ENCODE measurements at places on chromosomes 13 and 19.

GRCh38 chr13:30872685-30873461 lies 33.2 kb upstream of the MEDAG start:
- DNase-seq: no peak

- no peak for DNase-seq
Measured at GRCh38 chr13:114212158-114212495, 22.6 kb upstream of the CDC16 start.

DNA sequence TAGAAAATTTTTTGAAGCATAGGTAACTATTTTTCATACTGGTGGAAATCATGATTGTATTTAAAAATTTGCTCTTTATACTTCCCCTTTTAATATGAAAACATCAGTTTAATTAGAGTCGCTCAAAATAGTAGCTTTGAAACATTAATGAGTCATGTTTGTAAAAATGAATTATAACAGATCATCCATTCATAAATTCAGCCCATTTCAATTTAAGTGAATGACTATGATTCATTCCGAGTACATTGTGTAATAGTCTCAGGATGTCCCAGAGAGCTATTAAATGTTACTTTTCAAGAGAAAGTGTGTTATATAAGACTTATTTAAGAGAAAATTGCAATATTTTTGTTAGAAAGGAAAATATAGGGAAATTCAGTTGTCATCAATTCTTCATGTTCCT lies 111.0 kb downstream of the FNDC3A start:
- no peak for DNase-seq

DNA sequence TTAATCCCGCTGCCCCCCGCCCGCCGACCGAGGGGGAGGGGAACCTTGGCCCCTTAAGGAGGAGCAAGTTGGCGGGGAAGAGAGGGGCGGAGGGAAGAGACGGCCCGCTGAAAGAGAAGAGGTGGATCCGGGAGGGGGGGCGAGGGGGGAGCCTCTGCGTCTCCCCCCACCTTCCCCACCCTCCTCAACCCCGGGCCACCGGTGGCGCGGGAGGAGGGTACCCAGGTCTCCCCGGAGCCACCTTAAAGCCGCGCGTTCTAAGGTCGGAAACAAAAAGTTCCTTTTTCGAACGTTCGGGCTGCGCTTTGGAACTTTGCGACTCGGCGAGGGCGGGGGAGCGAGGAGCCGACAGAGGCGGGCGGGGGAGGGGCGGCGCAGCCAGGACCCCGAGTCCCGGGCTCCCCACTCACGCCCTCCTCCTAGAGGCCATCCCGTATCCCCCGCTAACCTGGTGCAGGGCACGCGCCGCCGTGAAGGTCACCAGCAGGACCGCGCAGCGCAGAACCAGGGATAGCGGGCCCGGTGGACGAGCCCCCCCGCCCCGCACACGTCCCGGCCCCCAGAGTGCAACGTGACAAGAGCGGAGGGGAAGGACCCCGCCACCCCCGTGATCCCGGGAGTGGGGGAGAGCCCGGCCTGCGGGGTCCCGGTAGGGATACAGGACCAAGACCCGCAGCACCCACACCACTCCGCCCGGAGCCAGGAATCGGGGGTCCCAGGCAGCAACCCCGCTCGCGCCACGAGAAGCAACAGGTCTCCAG lies 659 bp downstream of the ERF start:
- peak; percentile 73 for DNase-seq

DNA sequence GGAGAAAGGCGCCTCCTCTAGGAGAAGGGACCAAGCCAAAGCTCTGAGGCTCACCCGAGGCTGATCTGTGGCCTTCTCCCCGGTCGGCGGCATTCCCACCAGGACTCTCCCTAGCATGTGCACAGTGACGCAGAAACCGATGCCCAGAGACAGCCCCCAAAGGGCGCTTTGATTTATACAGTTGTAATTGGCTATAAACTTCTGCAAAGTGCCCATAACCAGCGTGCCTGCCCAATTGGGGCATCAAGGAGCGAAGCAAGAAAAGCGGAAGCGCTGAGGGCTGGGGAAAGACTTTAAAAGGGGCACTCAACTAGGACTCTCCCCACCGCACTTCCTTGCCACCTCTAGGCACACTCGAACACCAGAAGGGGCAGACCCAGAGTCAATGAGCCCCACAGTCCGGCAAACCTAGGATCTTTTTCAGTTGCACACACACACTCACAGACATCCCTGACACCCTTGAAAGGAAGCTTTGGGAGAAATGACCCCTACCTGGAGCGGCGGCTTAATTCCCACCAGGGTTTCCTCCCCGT lies 1.8 kb downstream of the CDX2 start:
- no peak for DNase-seq

- DNase-seq: no peak
Measured at GRCh38 chr13:46934749-46935148, 37.9 kb upstream of the HTR2A start.

DNA sequence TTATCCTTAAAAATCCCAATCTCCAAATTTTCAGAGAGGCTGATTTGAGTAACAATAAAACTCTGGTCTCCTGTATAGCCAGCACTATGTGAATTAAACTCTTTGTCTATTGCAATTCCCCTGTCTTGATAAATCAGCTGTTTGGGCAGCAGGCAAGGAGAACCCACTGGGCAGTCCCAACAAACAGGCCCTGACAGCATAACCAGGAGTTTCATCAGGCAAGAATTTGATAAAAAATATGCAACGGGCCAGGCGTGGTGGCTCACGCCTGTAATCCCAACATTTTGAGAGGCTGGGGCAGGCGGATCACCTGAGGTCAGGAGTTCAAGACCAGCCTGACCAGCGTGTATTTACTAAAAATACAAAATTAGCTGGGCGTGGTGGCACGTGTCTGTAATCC lies 42.1 kb downstream of the STK24 start:
- DNase-seq: no peak

DNA sequence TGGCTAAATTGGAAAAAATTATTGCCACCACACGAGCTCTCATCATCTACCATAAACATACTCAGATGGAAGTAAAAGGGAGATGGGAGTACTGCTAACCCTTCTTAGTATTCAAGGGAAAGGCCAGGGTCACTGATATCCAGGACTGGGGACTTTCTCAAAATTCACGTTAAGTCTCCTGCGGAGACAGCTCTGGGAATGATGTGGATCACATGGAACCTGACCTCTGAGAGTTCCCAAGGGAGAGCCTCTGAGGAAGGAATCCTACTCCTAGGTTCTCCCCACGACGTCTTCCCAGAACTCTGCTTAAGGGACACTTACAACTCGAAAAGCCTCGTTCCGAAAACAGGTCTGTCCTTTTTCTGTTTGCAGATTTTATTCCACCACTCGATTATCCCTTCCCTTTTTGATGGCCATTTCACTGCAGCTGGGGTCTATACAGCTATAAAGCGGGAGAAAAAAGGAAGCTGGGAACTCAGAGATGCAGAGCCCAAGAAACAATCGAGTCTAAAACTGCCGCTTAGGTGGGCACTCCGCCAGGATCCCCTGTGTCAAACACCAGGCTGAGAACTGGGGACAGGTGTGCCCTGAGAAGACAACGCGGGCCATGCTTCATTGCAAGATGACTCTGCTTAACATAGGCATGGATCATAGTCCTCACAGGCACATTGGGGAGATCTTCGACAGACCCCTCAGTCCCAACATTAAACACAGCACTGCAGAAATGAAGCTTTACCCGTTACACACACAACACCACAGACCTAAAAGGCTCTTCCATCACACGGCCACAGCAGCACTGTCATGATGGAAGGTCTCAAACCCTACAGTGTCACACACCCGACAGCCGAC lies 823 bp upstream of the ZNF567 start:
- peak; percentile 40 for DNase-seq

DNA sequence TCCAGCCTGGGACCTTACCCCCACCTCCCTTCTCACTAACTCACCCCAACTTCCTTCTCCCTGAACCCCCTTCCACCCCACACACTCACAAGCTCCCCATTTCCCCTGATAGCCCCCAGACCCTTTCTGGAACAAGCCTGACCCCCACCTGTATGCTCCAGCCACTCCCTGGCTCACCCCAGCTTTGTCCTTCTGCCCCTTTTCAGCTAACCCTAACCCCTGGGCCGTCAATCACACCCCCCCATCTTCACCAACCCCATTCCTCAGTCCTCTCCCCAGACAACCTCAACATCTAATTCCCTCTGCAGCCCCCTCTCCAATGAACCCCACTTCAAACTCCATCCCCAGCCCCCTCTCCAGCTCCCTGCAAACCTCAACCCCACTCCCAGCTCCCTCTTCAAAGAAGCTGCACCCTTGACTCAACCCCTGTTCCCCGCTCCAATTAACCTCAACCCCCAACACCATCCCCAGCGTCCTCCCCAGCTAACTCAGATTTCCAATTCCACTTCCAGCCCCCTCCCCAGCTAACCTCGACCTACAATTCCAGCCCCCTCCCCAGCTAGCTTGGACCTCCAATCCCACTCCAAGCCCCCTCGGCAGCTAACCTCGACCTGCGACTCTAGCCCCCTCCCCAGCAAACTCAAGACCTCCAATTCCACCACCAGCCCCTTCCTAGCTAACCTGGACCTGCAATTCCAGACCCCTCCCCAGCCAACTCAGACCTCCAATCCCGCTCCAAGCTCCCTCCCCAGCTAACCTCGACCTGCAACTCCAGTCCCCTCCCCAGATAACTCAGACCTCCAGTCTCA lies 929 bp downstream of the GNG7 start:
- DNase-seq: no peak

DNA sequence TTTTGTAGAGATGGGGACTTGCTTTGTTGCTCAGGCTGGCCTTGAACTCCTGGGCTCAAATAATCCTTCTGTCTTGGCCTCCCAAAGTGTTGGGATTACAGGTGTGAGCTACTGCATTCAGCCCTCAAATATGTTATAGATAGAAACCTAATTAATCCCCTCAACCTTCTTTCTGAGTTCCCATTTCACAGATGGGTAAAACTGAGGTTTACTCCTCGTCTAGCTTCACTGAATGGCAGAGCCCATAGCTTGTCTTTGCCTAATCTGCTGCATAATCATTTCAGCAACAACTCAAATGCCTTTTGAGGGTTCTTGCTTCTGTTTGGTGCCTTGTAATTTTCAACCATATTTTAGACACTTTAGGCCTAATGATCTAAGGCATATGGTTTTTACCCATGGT lies 36.0 kb upstream of the ADGRE1 start:
- DNase-seq: no peak

DNA sequence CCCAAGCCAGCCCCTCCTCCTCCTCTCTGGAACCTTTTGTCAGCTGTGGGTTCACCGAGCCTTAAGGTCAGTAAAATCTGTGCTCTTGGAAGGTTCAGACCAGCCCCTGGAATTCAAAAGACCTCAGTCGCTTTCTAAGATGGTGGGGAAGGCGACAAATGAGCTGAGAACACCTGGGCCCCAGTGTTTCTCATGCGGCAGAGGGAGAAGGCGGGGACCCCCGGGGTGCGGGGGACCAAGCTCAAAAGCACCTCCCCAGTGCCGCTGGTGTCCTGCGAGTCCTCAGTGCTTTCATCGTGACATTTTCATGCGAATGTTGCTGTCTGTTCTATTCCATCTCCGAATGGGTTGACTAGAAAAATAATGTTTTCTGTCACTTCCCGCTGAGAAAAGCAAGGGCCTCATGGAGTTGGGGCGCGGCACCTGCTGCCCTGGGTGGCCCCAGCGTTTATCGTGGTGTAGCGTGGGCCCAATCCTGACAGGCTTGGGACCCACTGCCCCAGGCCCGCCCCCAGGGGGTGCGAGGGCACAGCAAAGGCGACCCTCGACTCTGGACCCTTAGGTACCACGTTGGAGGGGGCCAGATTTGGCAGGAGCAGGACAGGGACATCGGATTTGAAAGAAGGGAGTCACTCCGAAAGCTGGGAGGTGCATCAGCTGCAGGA lies 751 bp upstream of the NTN5 start:
- no peak for DNase-seq

- DNase-seq: no peak
Measured at GRCh38 chr13:79812070-79812850, 331.3 kb downstream of the NDFIP2 start.

DNA sequence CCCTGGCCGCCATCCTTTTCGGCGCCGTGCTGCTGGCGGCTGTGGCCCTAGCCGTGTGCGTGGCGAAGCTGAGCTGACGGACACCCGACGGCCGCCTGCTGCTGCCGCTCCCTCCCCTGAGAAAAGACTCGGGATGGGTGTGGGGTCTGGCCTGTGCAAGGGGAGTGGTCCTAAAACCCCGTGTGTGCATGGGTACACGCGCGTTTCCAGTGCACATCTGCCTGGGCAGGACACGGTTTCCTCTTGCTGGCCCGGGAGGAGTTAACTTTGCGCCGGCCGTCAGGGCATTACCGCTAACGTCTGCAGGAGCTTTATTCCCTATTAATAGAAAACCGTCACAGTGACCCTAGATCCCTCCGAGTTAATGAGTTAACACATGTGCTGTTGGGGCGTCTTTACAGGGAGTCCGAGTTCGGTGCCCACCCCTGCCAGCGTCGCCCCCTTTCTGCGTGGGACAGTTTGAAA lies 1.3 kb downstream of the RGS9BP start:
- DNase-seq: no peak

GRCh38 chr13:49374585-49375290 lies 69.1 kb downstream of the CAB39L start:
- DNase-seq: no peak

DNA sequence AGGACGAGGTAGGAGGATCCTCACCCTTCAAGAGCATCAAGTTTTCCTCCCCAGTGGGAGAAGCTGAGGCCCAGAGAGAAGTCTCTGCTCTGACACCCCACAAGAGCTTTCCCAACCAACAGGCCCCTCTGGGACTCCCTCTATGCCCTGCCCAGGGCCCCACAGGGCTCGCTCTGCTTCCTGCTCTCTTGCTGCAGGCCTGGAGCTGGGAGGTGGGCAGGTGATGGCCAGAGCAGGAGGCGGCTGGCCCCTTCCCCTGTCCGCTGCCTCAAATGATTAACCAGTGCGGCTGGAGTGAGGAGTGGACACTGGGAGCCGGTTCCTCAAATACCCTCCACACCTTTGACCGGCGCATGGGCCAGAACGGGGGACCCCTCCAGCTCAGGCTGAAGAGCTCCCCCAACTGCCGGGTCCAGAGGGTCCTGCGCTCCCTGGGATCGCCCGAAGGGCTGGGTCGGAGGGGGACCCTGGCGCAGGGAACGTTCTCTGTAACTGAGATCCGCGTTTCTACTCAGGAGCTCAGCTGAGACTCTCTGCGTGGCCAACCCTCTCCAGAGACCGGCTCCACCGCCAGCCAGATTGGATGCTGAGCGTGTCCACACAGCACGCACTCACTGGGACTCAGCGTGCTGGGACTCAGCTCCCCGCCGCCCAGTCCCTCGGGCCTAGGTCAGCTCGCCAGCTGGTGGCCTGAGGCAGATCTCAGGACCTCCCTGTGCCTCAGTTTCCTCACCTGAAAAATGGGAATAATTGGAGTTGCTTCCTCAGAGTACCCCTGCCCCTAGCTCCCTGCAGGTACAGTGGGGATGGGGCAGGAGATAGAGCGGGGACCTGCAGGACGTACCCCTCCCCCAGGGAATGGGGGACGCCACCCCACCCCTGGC lies 6.7 kb upstream of the ONECUT3 start:
- DNase-seq: no peak

All from D341Med (cell line).